NCI-H345 (cell line): ENCODE measurements at places on chromosomes 11 and 22.

DNA sequence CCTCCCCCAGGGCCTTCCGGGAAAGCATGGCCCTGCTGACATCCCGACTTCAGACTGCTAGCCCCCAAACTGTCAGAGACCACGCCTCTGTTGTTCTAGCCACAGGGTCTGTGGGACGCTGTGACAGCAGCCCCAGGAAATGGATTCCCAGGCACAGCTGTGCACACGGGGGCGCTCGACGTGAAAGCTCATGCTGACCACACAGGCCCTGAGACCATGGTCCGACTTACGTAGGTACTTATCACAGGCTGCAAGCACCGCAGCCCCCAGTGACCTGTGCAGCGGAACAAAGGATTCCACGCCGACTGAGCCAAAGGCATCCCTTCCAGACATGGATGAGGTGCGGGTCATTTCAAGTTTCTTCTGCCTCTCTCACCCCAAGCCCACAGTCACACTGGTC, 150.6 kb downstream of the CTTN start:
- no peak for DNase-seq

GRCh38 chr11:46953093-46953492, 16.5 kb downstream of the CSTPP1 start:
- DNase-seq: no peak

DNA sequence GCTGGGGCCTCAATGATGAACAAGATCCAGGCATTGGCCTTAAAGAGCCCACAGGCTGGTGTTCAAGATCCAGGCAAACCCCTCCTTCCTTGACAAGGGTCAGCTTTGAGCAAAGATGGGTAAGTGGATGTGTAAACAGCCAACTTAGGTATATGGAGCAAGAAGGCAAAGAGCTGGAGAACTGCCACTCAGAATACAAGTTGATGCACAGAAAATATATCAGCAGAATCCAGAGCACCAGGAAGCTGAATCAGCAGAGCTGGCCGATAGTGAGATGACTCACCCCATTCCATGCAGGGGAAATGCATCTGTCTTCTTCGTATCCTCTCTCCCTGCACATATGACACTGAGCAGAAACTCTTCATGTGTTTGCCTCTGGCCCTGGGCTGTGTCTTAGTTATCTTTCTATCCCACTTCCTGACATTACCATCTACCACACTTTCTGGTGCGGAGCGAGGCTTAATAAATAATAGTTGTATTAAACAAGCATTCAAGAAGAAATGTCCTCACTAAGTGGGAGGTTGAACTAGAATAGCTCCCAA, 57.8 kb downstream of the ENDOD1 start:
- DNase-seq: no peak

- peak; percentile 29 for DNase-seq
Measured at GRCh38 chr11:20011307-20011951, 148.8 kb downstream of the DBX1 start.

DNA sequence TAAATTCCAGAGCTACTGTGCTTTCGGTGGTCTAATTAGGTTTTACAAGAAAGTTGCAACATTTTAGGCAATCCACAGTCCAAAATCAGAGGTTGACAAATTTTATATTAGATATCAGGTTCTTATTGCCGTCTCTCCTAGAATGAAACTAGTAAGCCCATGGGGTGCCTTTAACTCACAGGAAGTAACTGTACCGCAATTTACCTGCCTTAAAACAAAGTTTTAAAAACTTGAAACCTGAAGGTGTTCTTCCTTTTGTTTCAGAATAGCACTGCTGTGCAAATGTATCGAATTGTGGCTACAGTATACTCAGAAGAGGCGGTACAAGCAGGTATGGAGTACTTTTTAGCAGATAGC, 77.2 kb downstream of the PISD start:
- no peak for DNase-seq

DNA sequence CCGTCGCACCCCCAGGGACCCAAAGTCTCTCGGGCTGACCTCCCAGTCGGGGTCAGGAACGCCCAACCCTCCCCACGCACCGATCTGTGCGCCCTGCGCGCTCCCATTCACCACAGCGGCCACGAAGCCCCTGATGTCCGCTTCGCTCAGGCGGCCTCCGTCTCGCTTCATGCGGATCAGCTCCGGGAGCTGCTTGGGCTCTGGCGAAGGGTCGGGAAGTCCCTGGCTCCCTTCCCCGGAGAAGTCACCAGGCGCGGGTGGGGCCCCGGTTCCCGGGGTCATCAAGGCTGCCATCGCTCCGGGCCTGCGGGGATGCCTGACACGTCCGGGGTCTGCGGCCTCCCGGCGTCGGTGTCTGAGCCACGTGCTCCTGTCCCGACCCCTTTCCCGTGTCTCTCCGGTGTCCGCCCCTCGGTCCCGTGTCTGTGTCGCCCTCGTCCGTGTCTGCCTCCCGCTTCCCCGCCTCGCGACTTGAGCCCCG, 356 bp downstream of the TYMP start:
- DNase-seq: no peak
